ENCODE measurements at places on chromosomes 6 and 20.

- DNase-seq, result no peak
Measured at GRCh38 chr6:118197539-118197938, 290.5 kb downstream of the SLC35F1 start.

DNA sequence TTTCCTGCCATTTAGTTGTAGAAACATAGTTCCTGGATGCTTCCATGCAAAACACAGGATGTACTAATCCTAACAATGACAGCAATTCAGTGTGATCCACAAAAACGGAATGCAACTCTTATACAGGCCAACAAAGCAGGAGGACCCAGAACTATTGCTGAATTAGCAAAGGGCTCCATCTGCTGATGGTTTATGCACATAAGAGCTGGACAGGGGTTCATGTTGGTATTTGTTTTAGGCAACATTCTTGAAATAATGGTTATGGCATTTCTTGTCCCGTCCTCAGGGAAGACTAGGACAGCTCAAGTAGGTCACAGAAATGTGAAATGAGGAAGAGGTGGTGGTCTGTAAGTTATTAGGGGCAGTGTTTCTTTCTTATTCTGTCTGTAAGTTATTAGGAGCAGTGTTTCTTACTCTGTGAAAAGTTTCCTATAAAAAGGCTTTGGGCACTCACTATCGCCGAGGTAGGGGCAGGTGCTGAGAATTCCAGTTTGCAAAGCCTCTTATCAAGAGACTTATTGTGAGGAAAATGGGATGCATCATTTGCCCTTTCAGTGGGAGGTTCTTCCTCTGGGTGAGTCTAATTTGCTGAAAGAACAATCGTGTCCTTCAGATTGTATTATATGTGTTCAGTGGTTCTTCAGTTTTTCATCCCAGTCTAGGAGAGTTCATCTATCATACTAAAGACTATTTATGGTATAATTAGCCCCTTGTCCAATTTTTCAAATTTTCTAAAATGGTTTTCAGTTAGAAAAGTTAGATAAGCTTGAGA lies 171.1 kb downstream of the MCHR2 start:
- peak; percentile 39 for DNase-seq

- DNase-seq, result no peak
Measured at GRCh38 chr6:144217797-144218196, 67.3 kb upstream of the UTRN start.

GRCh38 chr20:432677-433299 lies 24.7 kb downstream of the RBCK1 start:
- no peak for DNase-seq

DNA sequence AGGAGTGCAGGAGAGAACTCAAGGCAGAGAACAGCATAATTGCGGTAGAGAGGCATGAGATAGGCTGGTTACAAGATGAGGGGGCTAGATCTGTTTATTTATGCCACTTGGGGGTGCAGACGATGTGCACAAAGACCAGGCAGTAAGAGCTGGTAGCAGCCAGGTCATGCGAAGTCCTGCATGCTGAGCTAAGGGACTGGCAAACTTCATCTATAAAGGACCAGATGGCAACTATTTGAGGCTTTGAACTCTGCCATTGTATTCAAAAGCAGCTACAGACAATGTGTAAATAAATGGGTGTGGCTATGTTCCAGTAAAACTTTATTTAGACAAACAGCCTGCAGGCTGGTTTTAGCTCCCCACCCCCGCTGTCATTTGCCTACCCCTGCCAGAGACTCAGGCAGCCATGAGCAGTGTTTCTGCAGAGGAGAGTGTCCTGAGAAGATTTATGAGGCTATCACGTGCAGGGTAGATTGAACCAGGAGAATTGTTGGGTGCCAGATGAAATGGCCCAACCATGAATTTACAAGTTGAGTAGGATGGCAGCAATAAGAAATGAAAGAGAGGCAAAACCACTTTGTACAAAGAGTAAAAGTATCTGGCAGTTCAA lies 253.4 kb upstream of the MOCS1 start:
- DNase-seq, result no peak

- DNase-seq, result no peak
Measured at GRCh38 chr6:84457276-84457675, 229.8 kb upstream of the CEP162 start.

- no peak for DNase-seq
Measured at GRCh38 chr6:112300896-112301295, 46.2 kb upstream of the RFPL4B start.

GRCh38 chr20:2919518-2920245 lies 46.4 kb downstream of the PTPRA start:
- DNase-seq, result no peak

GRCh38 chr6:169960886-169961611 lies 209.6 kb downstream of the ERMARD start:
- DNase-seq, result no peak

DNA sequence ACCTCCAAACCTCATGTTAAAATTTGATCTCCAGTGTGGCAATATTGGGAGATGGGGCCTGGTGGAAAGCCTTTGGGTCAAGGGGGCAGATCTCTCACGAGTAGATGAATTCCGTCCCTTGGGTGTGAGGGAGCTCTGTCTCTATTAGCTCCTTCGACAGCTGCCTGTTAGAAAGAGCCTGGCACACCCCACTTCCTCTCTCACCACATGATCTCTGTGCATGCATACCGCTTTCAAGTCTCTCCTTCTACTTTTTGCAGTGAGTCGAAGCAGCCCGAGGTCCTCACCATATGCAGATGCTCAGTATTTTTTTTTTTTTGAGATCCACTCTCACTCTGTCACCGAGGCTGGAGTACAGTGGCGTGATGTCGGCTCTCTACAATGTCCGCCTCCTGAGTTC lies 176.9 kb downstream of the SYNDIG1 start:
- no peak for DNase-seq

DNA sequence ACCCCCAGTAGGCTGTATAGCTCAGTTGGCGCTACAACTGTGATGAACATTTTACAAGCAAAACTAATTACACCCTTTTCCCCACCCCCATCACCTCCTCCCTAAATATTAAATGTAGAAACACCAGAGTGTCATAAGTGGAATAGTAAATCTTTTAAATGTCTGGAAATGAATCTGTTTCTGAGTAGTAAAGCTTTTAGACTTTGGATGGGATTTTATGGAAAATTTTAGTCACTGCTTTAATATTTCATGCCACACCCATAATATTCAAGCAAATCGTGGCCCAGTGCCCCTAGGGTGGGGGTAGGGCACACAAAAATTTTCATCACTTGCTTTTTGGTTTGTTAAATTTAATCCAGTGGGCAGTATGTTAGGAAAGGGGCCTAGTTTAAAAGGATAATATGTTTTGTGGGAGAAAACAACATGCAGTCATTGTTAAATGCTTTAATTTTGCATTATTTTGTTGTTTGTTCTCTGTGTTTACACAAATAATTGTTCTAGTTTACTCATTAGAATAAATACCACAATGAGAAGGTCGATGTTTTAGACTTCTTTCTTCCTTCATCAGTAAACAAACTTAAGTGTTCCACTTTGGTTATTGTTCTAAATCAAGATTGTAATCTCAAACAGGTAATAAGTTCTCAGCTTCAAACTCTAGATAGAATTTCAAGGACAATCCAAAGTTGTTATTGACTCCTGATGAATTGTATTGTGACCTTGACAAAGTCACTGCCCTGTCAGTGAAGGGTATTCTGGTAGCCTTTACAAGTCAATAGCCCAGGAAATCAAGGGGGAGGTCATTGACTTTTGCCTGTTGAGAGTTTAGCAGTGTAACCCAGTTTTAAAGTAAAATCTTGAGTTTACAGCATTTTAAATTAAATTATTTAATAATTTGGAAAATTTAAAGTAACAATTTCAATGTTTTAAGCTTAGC lies 79.2 kb downstream of the CBFA2T2 start:
- no peak for DNase-seq

DNA sequence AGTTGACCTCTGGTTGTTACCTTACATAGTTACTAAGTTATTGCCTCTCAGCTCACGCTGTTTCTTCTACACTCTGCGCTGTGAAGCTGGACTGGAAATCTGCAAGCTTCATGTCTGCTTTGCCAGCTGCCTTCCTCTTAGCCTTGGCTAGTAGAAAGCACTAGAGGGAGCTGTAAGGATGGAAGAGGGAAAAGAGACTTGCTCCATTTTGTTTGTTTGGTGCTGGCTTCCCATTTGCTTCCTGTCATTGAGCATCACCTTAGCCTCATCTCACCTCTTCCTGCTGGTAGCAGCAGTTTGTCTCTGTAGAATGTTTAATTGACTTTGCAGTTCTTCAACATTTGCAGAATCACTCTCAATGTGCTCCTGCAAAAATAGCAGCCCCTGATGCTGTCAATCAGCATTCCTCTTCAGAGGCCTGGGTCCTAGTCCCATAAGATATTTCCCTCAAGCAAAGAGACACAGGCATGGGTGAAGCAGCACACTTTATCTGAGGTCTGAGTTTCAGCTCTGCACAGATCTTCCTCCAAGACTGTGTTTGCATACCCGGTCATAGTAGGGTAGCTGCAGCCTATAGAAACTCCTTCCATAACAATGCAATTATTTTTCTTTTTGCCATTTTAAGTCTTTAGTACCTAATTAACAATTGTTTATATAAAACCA lies 302.2 kb upstream of the EPHA7 start:
- peak; percentile 28 for DNase-seq

DNA sequence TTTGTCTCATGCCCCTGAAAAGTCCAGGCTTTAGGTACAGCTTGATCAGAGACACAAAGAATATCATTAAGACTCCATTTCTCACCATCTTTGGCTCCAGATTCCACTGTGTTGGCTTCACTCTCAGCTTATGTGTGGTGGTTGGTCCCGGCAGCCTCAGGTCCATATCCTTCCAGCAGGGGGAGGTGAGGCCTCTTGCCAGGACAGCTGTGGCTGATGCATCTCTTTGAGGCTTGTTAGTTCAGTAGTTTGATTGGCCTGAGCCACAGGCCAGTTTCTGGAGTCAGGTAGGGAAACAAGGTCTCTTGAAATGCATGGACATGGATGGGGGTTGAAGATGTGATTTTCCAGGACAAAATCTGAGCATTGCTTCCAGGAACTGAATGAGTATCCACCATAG lies 62.4 kb downstream of the JAG1 start:
- DNase-seq, result no peak

GRCh38 chr6:89172131-89172530 lies 26.3 kb downstream of the PM20D2 start:
- no peak for DNase-seq

DNA sequence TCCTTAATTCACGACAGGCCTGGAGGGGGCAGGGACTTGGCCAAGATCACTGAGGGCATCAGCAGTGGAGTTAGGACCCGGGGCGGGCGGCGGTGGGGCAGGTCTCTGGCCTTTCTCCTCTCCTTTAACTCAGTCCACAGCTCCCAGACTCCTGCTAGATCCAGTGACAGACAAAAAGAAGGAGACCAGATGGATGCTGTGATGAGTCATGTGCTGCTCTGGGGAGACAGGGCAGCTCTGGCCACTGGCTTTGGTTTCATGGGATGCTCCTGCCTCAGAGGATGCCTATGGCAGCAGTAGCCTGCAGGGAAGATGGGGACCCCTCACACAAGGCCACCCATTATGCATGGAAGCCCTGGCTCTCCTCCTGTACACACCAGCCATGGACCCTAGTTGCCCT lies 20.5 kb downstream of the EPB41L1 start:
- no peak for DNase-seq

DNA sequence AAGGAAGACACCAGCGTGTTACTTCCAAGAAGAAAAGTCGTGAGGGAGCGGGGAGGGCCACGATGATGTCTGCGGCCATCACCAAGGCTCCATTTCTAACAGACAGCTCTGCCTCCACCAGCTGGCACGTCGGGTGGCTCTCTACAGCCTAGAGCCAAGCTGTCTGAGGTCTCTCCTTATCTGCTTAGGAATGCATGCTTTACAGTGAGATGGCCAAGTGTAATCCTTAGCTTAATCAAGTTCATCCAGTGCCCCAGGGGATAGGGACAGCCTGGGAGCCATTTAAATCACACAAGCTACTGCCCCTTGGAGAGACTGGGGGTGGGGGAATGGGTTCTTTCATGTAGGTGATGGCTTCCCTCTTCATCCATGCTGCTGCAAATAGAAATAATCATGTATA lies 213.8 kb upstream of the CST7 start:
- DNase-seq, result no peak

DNA sequence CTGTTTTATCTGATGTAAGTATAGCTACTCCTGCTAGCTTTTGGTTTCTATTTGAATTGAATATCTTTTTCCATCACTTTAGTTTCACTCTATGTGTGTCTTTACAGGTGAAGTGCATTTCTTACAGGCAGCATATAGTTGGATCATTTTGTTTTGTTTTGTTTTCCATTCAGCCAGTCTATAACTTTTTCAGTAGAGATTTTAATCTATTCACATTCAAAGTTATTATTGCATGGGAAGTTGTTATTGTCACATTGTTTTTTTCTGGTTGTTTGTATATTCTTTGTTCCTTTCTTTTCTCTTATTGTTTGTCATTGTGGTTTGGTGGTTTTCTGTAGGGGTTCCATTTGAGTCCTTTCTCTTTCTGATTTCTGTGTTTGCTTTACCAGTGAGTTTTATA lies 151.2 kb downstream of the PDE10A start:
- DNase-seq, result no peak

GRCh38 chr6:4066029-4066755 lies 12.7 kb downstream of the FAM217A start:
- no peak for DNase-seq
